ENCODE measurements at places on chromosomes 7 and 10.

GRCh38 chr7:1512781-1513656 is 8.8 kb upstream of the INTS1 start:
- no peak for DNase-seq

GRCh38 chr7:119916501-119916900 is 356.5 kb upstream of the KCND2 start:
- no peak for DNase-seq

- DNase-seq, result no peak
Observed at GRCh38 chr10:74084955-74085354, 65.7 kb downstream of the AP3M1 start.

GRCh38 chr7:140604076-140604475 is 36.5 kb downstream of the DENND2A start:
- DNase-seq, result no peak

DNA sequence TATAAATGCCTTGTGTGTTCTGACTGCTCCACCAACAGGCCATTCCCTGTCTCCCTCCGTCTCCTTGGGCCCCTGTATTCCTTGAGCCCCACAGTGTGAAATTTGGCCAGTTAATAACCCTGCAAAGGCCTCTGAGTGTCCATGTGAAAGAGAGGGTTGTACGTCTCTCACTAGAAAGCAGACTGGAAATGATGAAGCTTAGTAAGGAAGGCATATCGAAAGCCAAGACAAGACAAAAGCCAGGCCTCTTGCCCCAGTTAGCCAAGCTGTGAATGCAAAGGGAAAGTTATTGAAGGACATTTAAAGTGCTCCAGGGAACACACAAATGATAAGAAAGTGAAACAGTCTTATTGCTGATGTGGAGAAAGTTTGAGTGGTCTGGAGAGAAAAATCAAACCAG is 680.2 kb downstream of the SDK1 start:
- DNase-seq, result no peak

DNA sequence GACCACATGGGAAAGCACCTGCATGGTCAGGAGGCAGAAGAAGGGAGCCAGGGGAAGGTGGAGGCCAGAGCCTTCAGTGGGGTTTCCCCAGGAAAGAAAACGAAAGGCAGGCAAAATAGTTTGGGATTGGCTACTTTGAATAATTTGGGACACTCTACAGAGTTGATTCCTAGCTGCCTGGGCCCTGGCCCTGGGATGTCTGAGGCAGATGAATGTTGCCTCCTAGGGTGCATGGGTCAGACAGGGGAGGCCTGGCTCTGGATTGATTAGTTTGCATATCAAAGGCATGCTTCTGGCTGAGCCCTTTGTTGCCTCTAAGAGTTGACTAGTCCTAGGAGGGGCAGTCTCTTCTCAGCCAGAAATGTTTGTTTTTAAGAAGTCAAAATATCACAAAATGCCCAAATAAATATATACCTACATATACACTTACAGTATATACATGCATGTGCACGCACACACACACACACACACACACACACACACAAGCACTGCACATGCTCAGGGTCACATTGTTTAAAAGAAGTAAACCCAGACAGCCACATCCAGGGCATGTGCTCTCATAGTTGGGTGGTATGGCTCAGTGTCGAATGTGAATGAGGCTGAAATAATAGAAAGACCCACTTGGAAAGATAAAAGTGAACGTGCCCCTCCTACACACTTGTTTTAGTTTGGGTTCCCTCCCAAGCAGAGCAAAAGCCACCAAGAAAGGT is 184.2 kb downstream of the GPAM start:
- DNase-seq, result no peak

GRCh38 chr10:95264227-95265051 is 26.4 kb downstream of the PDLIM1 start:
- DNase-seq, result no peak

DNA sequence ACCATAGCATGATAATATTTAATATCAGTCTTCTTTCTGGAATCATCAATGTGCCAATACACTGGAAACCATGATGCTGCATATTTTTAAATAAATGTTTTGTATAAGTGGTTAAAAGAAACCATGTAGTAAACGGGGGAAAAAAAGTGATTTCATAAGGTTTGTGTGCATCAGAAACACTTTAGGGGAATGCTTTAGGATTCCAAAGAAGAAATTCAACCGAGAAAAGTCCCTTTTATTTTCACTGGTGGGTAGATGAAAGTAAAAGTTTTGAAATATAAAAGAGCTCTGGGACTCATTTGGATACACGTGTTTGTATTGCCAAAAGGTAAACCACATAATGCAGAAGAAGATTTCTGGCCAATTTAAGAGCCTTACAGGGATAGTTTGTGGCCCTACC is 11.9 kb upstream of the MACC1 start:
- DNase-seq, result no peak

DNA sequence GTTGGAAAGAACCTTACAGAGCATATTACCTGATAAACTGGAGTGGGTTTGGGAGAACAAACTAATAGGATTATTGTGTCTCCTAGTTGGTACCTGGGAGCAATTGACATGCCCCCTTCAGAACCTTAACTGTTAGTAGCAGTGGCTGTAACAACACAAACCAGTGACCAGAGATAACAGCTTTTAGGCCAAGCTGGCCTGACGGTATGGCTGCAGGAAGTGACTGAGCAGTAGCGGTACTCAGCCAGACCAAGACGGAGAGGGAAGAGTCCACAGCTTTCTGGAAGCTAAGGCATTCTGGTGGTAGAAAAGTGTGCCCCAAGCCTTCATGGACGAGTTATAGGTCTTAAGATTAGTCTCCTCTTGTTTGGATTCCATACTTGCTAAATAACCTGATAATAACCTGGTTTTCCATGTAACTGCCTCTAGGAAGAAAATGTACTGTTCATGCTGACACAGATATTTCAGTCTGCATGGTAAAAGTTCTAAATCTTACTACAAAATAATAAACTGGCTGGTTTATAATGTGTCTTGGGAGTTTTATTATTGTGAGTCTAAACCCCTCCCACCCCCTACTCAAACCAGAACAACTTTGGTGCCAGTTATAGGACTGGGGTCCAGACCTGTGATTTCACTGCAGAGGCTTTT is 11.3 kb downstream of the NOLC1 start:
- no peak for DNase-seq

DNA sequence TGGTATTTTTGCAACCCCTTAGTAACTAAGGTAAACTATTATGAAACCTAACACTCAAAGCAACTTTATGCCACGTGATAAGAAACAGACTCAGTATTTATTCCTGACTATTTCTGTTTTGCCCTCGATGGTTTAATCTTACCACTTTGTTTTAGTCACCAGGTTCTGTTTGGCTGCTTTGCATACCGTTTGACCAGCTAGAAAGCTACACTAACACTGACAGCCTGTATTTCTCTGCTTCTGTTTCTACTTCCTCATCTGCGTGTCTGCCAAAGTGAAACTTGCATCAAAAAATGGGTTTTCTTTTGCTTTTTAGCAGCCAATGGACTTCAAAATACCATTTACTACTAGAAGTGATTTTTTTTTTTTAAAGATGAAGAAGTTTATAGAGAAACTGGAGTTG is 802.5 kb downstream of the GRM8 start:
- no peak for DNase-seq

- DNase-seq, result no peak
Observed at GRCh38 chr10:3132036-3133025, 40.3 kb downstream of the PITRM1 start.

- DNase-seq, result no peak
Observed at GRCh38 chr10:111956841-111957240, 226.7 kb downstream of the GPAM start.

GRCh38 chr7:34320926-34321661 is 336.9 kb upstream of the NPSR1 start:
- peak; percentile 81 for DNase-seq

- no peak for DNase-seq
Observed at GRCh38 chr7:158595068-158595467, 7.4 kb upstream of the PTPRN2 start.

DNA sequence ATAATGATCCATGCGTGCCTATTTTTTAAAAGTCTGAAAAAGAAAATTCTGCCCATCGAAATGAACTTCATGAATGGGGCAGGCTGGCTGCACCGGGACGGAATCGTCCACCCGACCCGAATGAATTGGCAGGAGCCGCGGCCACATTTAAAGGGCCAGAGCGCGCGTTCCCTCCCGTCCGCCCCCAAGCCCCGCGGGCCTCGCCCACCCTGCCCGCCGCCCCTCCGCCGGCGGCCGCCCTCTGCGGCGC is 319 bp upstream of the GATA3 start:
- DNase-seq, result no peak

GRCh38 chr10:49781247-49781646 is 19.1 kb upstream of the OGDHL start:
- DNase-seq, result no peak

DNA sequence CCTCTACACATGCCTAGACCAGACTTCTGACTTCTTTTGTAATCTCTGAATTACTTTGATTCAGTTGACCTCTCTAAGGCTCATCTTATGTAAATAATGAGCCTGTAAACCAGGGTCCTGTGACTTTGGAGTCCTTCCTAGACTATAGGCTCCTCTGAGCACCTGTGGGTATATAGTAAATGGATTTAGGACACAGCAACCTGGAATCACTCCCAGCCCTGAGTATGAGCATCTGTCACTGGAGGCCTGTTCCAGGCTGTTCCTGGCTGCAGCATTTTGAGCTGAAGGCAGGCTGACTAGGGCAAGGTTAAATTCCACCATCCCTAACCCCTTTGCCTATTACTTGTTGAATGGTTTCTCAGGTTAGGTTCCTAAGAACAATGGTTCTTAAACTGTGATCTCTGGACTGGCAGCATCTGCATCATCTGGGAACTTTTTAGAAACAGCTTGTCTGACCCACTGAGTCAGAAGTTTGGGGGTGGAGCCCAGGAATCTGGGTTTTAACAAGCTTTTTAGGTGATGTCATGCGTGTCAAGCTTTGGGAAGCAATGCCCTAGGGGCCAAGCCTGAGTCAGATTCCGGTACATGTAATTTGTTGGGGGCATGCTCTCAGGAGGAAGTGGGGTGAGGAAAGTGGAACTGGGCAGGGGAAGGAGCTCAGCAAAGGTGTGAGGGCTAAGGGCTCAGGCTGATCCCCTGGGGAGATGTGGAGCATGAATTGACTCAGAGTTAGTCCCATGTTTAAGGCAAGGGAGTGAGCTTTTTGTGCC is 28.2 kb downstream of the MINDY4 start:
- DNase-seq, result no peak

DNA sequence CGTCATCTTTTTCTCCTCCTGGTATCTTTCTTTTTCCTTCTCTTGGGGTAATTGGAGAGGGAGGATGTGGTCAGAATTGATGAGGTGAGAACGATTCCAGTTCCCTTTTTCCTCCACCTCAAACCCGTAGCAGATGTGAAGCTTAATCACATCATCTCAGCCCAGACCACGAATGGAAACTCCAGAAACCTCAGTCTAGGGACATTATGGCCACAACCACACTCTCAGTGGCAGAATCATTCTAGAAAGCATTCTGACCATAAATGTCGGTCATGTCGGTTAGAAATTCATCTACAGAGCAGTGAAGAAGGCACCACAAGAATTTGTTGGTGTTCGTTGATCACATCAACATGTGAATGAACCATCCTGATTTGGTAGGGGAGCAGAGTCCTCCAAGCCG is 78.7 kb downstream of the GATA3 start:
- DNase-seq, result no peak

DNA sequence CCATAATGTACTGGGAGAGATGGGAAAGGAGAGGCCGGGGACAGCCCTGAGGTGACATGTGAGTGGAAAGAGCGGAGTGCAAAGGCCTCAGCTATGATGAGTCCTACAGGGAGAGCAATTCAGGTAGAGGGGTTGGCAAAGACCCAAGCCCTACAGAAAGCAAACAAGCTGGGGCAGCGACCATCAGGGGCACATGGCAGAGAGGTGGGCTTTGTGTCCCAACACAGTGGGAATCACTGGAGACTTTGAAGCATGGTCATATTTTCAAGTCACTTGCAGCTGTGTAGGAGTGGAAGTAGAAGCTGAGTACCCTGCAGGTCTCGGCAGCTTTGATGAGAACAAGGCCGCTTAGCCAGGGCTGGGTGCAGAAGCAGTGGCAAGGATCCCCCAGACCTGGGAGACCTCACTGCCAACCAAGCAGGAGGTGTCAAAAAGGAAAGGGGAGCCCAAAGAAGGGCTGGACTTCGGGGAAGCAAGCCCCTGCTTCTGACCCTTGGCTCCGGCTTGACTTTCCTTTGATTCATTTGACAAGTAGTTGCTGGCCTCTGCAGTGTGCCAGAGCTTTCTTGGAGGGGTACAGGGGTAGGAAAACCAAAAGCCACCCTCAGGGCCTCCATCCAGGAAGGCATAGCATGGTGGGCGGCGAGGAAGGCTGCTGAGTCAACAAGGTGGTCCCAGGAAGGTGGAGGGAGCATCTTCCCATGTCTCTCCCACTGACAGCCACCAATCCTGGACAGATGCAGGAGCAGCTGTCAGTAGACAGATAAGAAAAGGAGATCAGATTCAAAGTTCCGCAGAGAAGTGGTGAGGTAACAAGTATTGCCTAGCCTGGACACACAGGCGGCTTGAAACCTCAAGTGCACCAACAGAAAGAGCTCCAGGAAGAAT is 1.9 kb upstream of the PGAM2 start:
- DNase-seq, result peak; percentile 19

DNA sequence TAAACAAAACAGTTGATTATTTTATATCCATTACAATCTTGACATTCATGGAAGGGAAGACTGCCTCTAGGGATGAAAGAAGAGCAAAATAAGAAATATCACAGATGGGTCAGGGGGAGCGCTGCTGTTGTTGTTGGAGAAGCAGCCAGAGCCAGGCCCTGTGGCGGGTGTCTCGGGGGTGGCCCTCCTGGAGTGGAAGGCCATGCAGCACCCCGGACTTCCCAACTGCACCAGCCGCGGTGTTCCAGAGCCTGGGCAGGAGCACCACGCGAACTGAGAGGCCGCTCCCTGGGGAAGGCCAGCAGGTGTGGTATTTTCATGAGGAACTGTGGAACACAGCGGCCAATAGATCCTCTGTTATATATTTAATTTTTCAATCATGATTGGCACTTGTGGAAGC is 72.4 kb upstream of the VSTM2A start:
- no peak for DNase-seq

- no peak for DNase-seq
Observed at GRCh38 chr7:100349757-100350156, 8.2 kb upstream of the PILRB start.

- DNase-seq, result no peak
Observed at GRCh38 chr10:63431962-63432797, 33.6 kb downstream of the JMJD1C start.

GRCh38 chr7:30709549-30709948 is 27.3 kb upstream of the CRHR2 start:
- no peak for DNase-seq

DNA sequence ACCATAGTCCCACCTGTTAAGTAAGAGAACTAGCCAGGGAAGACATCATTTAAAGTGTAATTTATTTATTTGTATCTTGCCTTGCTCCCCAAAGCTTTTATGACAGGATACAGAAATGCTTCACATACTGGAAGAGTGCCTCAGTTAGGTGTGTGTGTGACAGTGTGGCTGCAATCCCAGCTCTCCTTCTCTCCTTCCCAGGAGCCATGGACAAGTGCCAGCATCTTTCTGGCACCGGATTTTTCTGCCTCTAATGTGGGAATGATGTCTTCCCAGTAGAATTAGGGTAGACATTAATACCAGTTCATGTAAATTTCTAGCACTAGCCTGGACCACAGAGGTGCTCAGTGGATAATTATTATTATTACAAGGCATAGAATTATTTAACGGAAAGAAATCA is 30.3 kb upstream of the ATXN7L1 start:
- DNase-seq, result no peak

All from NCI-H1092 treated with DMSO at 0.1 percent for 48 hours (cell line).